Activated T-helper 9 cell treated with anti-CD3 and anti-CD28 coated beads, Interleukin-2, amount 50 U/mL, for 16 hours (primary cell): ENCODE measurements at places on chromosomes 7 and 10.

DNA sequence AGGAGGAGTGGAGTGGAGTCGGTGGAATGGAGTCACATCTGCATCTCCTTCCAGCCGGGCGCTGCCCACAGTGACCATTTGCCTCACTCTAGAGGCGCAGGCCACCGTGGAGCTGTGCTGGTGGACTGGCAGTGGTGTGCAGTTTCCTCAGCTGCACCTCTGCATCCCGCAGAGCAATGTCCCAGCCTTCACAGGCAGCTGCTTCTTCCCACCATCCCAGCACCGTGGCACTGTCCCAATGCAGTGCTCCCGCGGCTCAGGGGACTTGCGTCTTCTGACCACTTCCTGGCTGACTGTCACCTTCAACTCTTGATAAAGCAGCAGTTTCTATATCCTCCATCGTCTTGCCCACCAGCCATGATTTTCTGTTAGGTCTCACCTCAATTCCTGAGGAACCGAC, 90.3 kb upstream of the SFMBT2 start:
- no peak for DNase-seq

GRCh38 chr7:148585399-148585798, 5.2 kb upstream of the C7orf33 start:
- no peak for DNase-seq

GRCh38 chr10:73232887-73233286, 14.2 kb downstream of the DNAJC9 start:
- no peak for DNase-seq

DNA sequence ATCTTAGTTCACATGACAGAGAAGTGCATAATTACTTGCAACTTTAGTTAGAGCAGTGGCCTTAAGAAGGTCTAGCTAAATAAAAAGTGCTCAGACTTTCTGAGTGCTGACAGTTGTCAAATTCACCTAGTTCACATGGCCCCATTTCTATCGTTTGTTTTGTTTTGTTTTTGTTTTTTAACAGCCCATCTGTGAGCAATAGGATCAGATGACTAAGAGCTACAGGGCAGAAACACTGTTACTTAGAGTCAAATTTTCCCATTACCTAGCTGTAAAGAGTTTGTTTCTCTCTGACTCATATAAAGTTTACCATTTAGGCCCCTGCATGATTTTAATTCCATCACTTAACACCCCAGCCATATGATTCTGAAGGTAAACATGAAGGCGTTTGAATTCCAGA, 18.8 kb downstream of the CAV1 start:
- DNase-seq: no peak

DNA sequence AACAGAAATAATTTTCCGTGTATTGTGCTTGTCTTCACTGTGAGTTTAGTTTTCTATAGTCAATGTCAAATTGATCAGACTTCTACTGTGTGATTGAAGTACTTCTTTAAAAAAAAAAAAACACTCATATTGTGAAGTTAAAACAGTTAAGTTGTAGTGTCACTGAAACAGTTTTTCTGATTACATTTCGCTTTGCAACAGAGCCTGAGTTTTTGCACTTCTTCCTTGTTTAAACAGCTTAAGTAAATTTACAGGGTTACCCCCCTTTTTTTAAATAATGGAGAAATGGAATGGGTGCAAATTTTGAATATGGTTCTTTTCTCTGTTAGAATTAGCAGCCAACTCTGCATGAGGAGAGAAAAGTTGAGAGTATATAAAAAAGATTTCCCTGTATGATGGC, 117.3 kb downstream of the VTI1A start:
- DNase-seq: no peak

GRCh38 chr10:62106929-62107519, 161.6 kb downstream of the RTKN2 start:
- no peak for DNase-seq

DNA sequence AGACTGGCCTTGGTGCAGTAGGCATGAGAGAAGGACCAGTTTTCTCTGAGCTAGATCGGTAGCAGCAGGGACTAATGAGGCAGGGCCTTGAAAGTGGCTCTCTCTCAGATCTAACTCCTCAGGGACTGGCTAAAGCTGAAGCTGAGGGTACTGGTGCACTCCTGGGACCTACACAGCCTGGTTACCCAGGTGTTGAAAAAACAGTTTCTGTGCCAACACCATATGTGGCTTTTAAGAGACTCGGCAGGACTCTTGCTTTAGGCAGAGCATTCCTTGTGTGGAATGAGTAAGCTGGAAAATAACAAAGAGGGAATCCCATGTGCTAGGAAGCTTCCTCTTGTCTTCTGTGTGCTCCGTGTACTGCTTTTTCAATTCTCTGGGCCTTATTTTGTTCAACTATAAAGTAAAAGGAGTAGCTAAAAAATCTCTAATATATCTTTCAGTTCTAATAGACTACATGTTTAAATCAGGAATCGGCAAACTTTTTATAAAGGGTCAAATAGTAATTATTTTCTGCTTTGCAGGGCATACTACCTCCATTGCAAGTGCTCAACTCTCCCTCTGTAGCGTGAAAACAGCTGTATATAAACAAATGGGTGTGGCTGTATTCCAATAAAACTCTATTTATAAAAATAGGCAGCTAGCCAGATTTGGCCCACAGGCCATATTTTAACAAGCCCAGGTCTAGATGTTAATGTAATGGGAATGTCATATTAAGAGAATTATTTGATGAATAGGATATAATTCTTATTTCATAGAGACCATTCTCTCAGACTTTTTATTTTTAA, 186.1 kb upstream of the KAT6B start:
- DNase-seq: no peak
